ENCODE measurements at places on chromosomes 3 and 15.
A peak's percentile ranks its signal among the peaks of the same experiment; 100 is the strongest.

DNA sequence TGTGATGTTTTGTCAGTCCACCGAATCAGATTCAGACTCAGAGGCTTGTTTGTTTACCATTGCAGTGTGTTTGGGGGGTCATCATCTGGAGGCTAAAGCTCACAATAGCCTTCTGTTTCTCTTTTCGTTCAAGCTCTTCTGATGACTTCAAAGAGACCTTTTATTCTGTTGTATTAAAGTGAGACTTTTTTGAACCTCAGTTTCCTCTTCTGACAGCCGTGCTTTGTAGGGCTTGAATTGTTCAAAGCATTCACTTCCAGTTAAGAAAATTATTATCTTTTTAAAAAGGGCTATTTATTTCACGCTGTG is 1.3 kb downstream of the PXK start:
- DNase-seq = no peak

GRCh38 chr3:171892457-171892856 is 49.3 kb downstream of the TMEM212 start:
- no peak for DNase-seq

DNA sequence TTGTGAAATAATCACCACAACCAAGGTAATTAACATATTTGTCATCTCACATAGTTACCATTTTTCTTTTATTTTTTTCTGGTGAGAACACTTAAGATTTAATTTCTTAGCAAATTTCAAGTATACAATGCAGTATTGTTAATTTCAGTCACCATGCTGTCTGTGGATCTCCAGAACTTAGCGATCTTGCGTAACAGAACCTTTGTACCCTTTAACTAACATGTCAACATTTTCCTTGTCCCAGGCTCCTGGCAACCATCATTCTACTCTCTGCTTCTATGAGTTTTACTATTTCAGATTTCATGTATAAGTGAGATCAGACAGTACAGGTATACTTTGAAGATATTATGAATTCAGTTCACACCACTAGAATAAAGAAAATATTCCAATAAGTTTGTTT is 154.4 kb downstream of the KCNAB1 start:
- no peak for DNase-seq

DNA sequence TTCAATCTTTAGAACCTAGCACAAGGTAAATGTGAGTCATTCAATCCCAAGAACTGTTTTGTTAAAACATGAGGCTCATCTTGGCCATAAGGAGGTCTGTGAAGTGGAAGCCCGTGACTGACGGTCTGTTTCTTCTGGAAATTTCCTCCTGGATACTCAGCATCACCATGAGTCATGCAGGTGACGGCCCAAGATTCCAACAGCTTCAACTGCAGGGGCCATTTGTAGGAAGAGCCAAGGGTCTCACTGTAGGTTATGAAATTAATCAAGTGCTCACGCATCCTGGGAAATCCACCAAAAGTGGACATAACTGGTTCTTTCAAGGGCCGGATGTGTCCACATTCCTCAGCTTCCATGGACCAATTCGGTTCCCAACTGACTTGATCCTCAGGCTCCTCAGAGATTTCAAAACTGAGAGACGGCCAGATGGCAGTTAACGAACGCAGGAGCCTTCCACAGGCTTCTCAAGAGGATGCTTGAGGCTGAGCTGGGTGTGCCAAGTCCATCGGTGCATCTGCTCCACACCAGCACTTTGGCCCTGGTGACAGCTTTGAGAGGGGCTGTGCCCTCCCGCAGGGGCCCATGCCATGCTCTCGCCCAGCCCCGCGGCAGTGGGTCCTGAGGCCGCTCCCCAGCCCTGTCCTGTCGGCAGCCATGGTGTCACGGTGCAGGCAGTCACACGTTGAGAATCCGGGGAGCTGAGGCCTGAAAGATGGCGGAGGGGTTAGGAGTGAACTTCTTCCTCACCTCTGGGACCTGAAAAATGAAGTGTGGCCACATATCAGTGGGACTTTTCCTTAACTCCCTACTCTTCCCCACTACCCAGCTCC is 8.5 kb downstream of the MAP6D1 start:
- no peak for DNase-seq

GRCh38 chr15:71746719-71747118 is 63.6 kb upstream of the NR2E3 start:
- peak; percentile 44 for DNase-seq
